Mesothelial cell of epicardium (in vitro differentiated cells): ENCODE measurements at places on chromosomes 6 and 20. TPM values are rescaled to one million over a fixed set of nuclear protein-coding genes. Genes with fewer than 3 reads are reported as not detected.

DNA sequence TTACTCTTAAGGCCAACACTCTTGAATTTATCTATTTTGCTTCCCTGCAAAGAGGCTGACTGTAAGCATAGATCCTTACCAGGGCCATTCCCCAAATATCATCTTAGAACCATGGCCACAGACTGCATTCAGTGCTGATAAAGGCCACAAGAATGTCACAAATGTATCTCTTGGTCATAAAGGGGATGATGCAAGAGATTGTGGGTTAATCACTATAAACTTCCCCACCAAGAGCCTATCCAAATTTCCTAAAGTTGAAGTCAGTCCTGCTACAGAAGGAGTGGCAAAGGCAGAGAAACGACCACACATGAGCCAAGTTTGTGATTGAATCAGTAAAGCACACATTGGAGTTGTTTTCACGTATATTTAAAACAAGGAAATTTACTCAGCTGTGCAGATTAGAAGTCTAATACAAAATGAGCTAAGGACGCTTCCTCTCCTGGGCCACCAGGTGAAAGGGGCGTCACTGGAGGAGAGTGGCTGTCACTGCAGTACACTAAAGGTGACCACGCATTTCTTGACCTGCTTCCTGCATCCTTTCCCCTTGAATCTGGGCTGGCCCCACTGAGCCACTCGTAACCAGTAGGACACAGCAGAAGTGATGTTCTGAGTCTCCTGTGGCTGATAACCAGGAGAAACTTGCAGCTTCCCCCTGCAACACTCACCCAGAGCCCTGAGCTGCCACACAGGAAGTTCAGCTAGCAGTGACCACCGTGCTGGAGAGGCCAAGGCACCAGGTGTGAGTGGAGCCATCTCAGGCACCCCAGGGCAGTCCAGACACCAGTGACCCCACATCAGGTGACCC lies 181.9 kb downstream of the SYNDIG1 start:
- no peak overlapping the region for H3K27ac ChIP-seq
- H3K27me3 ChIP-seq = peaks cover 2% of the 10 kb centered on the region
- H3K36me3 ChIP-seq = no peaks in the 10 kb centered on the region
- no peaks in the 10 kb centered on the region for H3K4me1 ChIP-seq
- H3K4me3 ChIP-seq = no peak overlapping the region

DNA sequence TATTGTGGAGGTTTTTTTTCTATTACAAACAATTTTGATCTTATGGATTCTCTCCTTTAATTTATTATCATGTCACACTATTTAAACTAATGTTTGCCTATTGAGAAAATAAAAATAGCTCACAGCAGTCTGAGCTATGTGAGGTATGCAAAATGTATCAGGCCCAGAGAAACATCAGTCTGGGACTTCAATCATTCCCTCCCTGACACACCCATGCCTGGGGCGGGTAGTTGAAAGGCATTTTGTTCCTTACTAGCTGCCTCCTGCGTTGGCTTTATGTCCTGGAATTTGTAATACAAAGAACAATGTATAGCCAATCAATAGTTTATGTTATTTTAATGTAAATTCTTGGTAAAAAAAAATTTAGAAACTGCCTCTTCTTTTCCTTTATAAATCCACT lies 403.3 kb downstream of the EPM2A start:
- H3K27ac ChIP-seq = no peak overlapping the region
- no peaks in the 10 kb centered on the region for H3K27me3 ChIP-seq
- no peaks in the 10 kb centered on the region for H3K36me3 ChIP-seq
- peaks cover 15% of the 10 kb centered on the region for H3K4me1 ChIP-seq
- DNase-seq = peak; percentile 52
- no peak overlapping the region for H3K4me3 ChIP-seq

EYA4 gene
- 21.4 to 23.1 TPM (median 21.5 TPM) in 3 replicates for total RNA-seq

FUCA2 gene
- total RNA-seq = 48.2 to 53.6 TPM (median 52.3 TPM) in 3 replicates

DNA sequence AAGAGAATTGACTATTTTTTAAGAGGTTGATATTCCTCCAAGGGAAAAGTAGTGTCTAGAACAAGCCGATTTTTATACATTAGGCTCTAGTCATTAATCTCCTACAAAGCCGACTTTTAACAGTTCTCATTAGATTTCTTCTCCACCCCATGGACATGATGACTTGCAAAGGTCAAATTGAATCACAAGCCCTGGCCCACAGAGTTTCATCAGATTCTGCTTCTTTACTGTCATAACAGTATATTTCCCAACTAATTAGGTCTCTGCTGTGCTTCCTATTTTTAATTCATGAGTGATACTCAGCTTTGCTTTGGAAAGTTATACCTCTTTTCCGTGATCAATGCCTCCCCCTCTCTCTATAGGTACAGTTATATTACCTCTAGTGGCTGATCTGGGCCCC lies 90.6 kb upstream of the ADGRB3 start:
- no peak for DNase-seq
- H3K36me3 ChIP-seq = peaks cover 1% of the 10 kb centered on the region
- no peaks in the 10 kb centered on the region for H3K27me3 ChIP-seq
- H3K4me1 ChIP-seq = no peaks in the 10 kb centered on the region
- no peak overlapping the region for H3K27ac ChIP-seq
- no peak overlapping the region for H3K4me3 ChIP-seq

DNA sequence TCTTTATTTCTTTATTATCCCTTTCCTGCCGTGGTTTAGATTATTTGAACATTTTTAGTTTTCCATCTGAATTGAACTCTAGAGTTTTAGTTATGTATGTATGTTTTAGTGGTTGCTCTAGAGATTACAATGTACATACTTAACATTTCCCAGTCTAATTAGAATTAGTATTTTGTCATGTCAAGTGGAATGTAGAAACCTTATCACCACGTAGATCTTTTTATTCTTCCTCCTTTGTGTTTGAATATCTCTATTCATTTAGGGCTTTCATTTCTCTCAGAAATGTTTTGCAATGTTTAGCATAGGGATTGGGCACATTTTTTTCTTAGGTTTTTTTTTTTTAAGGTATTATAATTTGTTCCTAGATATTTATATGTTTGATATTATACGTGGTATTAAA lies 73.1 kb upstream of the EZR start:
- peaks cover 28% of the 10 kb centered on the region for H3K4me1 ChIP-seq
- H3K4me3 ChIP-seq = no peak overlapping the region
- DNase-seq = no peak
- H3K27ac ChIP-seq = peak overlapping the region; percentile 74

POM121L2 gene
- 0.07 TPM in 1 of 3 replicates, not detected in the others for total RNA-seq

- no peaks in the 10 kb centered on the region for H3K27me3 ChIP-seq
- peaks cover 7% of the 10 kb centered on the region for H3K4me1 ChIP-seq
- peaks cover 2% of the 10 kb centered on the region for H3K36me3 ChIP-seq
- peak; percentile 82 for DNase-seq
- no peak overlapping the region for H3K27ac ChIP-seq
Observed at GRCh38 chr20:47196091-47197081, 160.1 kb downstream of the ZMYND8 start.

EYS gene
- 0.52 to 0.69 TPM (median 0.60 TPM) in 3 replicates for total RNA-seq

LRRC73 gene
- total RNA-seq = 0.58 to 0.72 TPM (median 0.60 TPM) in 3 replicates

ASIP gene
- total RNA-seq = not detected in 3 replicates

BEND3 gene
- total RNA-seq = 10.3 to 10.5 TPM (median 10.4 TPM) in 3 replicates

TTK gene
- total RNA-seq = 12.0 to 13.5 TPM (median 12.1 TPM) in 3 replicates

GRCh38 chr20:20010639-20011500 lies 6.3 kb upstream of the NAA20 start:
- peaks cover 16% of the 10 kb centered on the region for H3K4me1 ChIP-seq
- H3K27me3 ChIP-seq = no peaks in the 10 kb centered on the region
- DNase-seq = no peak
- no peaks in the 10 kb centered on the region for H3K36me3 ChIP-seq
- no peak overlapping the region for H3K4me3 ChIP-seq

ANKEF1 gene
- 3.9 to 4.8 TPM (median 4.5 TPM) in 3 replicates for total RNA-seq

DNA sequence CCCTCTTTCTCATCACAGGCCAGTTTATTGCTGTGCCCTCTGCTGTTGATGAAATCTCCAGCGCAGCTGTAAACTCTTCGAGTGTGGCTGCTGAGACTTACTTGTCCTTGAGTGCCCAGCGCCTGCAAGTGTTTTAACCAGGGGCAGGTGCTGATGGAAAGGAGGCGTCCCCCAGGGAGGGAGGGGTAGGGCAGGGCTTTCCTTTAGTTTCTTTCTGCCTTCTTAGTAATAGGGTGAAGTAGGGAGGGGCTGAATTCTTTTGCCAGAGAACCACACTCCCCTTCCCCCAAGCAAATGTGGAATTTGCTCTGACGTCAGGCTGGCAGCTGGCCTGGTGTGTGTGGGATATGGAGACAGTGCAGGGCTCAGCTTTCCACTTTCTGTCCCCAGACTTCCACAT lies 61.2 kb downstream of the IGF2R start:
- H3K27me3 ChIP-seq = no peaks in the 10 kb centered on the region
- peaks cover 34% of the 10 kb centered on the region for H3K36me3 ChIP-seq
- H3K4me1 ChIP-seq = peaks cover 25% of the 10 kb centered on the region
- peak; percentile 68 for DNase-seq
- H3K4me3 ChIP-seq = peak overlapping the region; percentile 40
